ENCODE measurements at places on chromosomes 3 and 15.

DNA sequence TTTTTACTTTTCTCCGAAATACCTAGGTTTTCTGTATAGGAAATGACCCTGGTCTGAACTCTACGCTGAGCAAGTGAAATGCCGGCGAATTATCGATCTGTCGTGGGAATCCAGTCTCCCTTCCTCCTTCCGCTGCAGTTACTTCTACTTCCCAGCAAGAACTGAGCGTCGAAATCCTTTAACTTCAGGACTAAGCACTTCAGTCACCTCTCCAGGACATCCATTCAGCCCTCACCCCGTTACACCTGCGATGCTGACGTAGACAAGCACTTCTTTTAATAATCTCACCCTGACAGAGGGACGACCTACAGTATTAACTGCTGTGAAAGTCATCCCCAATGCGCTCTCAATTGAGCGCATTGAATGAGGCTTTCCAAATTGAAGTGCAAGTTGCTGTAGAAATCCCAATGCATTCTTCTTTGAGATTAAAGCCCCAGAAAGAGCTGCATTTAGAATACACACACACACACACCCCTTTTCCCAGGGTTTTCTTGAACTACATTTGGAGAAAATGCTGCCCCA lies 1.3 kb downstream of the TOP2B start:
- DNase-seq = no peak

DNA sequence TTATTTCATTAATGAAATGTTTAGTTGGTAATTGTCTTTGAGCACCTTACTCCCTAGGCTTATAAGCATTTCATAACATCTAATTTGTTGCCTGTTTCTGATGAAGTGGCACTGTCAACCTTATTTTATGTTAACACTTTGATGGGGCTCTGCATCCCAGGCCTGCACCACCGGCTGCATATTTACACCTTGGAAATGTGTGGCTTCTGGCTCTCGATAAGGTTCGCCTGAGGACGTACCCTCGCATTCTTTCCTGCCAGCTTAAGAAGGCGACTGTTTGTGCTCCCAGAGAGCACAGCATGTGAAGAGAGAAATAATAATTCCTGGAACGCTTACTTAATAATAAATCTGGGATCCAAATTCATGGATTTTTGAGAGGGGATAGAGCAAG lies 763.3 kb upstream of the CFAP20DC start:
- DNase-seq = no peak

DNA sequence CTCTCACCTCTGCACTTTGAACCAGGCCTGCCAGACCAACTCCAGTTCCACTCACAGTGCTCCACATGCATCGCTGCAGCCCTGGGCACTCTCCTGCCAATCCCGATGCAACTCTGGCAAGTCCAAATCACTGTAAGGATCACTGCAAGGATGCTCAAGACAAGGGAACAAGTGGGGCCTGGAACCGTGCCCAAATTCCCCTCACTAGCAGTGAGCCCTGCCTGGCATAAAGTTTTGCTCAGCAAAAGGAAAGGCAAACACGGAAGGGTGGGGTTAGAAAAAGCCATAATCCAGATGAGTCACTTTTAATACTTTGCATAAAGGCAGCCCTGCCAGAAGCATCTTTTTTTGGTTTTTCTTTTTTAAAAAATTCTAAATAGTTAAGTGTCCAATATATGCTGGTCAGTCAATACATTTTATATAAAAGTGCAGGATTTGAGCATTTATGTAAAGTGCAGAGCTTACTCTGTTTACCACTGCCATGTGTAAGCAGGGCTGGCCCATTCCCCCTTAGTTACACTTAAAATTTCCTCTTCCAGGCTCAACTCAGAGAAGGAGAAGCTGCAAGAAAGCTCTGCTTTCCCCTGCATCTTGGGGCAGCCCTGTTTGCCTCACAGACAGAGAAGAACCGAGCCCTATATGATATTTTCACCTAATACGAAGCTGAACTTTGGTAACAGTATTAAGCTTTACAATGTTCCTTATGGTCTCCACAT lies 102.2 kb downstream of the CD47 start:
- DNase-seq = no peak

- DNase-seq = no peak
Observed at GRCh38 chr3:111745786-111746185, 113.3 kb upstream of the PHLDB2 start.

- DNase-seq = no peak
Observed at GRCh38 chr3:97959872-97960271, 12.4 kb downstream of the RIOX2 start.

- DNase-seq = peak; percentile 85
Observed at GRCh38 chr3:169998668-169999131, 32.1 kb downstream of the SEC62 start.

- no peak for DNase-seq
Observed at GRCh38 chr3:190970560-190970959, 108.1 kb upstream of the GMNC start.

DNA sequence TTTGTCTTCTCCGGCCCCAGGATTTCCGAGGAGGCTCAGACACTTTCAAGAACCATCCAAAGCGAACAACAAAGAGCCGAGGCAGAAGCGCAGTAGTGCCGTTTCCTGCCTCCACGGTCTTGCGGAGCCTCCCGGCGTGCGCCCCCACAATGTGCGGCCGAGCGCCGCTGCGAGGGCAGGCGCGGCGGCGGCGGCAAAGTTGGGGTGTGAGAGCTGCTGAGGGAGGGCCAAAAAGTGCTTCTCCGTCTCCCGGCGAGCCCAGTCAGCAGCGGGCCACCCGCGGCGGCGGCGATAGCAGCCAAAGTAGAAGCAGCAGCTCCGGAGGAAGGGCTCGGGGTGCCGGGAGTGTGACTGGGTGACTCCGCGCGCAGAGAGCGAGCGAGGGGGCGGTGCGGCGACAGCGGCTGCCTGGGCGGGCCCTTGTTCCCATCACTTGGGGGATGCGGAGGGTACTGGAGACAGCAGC lies 749.1 kb downstream of the ROBO1 start:
- no peak for DNase-seq

DNA sequence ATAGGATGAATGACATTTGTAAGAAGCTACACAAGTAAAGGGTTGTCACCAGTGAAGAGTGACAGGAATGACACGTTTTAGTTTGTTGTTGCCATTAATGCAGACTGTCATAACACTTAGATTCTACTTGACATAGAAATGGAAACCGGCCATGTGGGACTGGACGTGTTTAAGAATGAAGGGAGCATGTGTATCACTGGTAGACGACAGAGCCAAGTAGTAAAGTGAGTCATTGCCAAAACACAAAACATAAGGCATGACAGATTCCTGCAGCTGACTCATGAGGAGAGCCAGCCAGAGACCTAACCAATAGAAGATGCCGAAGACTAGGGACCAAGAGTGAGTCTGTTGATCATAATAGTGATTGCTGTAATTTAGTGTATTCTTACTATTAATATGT lies 106.2 kb upstream of the PLAAT1 start:
- DNase-seq = no peak

- no peak for DNase-seq
Observed at GRCh38 chr15:72604794-72605193, 49.7 kb upstream of the GOLGA6B start.

DNA sequence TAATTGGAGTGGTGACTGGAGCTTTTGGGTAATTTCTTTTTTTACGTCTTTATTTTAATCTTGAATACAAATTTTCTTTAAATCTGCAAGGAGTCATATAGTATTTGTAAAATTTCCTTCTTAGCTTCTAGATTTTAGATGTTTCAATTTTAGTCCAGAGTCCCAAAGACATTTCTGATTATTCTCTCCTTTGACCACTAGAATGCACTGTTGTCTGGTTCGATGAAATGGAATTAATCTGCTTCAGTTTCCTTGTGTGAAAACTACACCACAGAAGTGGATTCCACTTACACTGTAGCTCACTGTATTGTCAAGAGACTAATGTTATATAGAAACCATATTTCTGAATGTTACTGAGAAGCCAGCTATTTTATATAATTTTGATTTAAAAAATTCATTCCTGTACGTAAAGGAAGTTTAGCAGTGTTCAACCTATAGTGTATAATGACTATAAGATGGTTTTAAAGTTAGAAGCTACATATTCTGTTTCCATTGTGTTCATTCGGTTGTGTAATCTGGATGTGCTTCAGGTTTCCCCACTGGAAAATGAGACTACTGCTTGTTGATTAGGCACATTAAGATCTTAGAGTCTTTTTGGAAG lies 6.1 kb downstream of the GRAMD1C start:
- DNase-seq = no peak

- DNase-seq = peak; percentile 20
Observed at GRCh38 chr3:161104561-161105551, at the start of gene B3GALNT1. Gene B3GALNT1 (minus strand): TSS chr3:161105349. CDS start chr3:161086754, 18,595 bp downstream.

DNA sequence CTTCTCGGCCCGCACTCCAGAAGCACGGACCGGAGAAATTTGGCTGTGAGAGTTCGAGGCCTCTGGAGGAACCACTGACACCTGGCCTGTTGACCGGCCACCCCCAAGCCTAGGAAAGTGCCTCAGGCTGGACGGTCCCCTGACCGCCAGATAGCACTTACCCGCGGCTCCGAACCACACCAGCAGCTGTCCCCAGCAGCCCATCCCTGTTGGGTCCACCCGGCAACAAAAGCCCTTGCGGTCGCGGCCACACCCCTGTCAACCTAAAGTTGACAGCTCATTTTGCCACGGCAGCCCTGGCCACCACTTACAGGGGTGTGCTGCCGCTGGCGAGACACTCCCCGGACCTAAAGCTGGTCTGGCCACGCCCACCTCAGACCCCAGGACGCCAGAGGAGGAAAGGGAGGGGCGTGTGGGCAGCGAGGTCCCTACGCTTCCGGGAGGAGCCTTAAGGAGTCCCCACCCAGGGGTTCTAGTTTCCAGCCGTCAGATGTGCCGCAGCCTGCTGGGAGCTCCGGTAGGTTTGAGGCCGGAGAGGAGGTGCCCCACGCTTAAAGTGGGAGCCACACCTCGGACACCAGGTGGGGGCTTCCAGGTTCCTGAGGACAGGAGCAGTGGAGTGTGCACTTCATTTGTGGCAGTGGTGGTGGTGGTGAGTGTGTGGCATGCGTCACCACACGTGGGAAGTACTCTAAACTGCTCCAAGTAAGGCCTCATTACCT lies at the start of gene LTK:
TSS of gene LTK (minus strand) at position 322 of the 722 bp plus-strand sequence. CDS start at position 204, 118 bp downstream.
- DNase-seq = no peak

- DNase-seq = no peak
Observed at GRCh38 chr3:119418641-119419040, 44.8 kb downstream of the TMEM39A start.

- no peak for DNase-seq
Observed at GRCh38 chr15:27070841-27071240, 99.9 kb downstream of the GABRG3 start.

DNA sequence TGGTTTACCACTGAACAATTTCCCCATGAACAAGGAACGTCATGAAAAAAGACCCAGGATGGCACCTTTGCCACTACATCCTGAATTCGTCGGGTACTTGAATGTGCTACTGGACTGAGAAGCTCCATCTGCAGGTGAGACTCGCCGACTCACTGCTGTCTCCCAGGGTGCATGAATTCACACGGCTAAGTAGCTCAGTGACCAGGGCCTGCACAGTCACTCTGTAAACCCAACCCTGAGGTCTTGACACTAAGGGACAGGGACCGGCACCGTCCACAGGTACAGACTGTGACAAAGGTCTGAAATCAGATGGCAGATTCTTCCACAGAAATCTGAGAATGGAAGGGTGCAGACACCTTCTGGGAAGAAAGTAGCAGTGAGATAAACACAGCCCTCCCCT lies 187.4 kb downstream of the ADAMTS17 start:
- DNase-seq = no peak

- no peak for DNase-seq
Observed at GRCh38 chr3:45057557-45057956, 31.5 kb downstream of the CLEC3B start.

GRCh38 chr3:86930181-86930580 lies 60.8 kb downstream of the VGLL3 start:
- DNase-seq = no peak

DNA sequence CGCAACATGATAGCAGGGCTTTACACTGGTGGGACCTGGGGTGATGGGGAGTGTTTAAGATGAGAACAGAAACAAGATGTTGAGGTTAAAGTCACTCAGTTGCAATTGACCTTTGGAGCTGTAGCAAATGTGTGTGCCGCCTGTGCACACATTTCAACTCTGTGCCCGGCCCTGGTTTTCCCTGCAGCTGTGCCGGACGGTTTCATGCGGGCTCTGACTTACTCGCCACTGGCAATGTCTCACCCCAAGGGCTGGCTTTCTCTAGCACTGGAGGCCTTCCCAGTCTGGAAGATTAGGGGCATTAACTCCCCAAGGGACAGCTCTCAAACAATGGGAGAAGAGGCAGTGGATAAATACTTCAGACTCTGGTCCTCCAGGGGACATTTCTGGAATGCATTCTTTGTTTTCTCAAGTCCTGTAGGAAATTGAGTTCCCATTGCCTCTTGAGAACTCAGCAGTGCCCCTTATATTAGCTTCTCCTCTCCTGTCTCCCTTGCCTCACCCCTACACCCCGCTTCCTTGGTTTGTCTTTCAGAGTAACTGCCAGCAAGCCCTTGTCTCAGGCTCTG lies 152.5 kb downstream of the EDEM1 start:
- no peak for DNase-seq

- DNase-seq = no peak
Observed at GRCh38 chr15:60721257-60721626, 242.3 kb upstream of the ICE2 start.

DNA sequence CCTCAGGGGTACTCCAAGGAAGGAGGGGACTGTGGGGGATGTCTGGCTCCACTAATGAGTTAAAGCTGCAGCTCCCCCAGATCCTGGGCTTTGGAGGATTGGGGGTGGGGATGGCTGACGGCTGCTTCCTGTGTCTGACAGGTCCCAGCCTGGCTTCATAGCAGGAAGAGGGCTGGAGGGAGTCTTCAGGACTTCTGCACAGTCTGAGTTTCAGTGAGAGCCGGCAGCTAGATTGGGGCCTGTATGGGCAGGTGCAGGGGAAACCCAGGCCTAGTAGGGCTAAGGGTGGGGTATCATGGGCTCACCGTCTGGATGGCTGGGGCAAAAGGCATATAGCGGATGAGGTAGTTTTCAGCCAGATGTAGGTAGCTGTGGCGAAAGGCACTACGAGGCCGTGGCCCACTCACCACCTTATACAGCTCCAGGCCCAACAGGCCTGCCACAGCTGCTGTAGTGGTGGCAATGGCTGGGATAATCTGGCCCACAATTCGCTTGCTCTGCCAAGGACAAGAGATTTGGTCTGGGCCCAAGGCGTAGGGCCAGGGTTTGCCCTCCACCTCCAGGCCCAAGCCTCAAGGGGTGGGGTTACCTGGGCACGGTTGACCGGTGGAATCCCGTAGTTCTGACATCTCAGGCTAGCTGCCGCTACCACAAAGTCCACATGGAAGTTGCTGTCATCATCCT lies 4.5 kb downstream of the INKA1 start:
- no peak for DNase-seq

DNA sequence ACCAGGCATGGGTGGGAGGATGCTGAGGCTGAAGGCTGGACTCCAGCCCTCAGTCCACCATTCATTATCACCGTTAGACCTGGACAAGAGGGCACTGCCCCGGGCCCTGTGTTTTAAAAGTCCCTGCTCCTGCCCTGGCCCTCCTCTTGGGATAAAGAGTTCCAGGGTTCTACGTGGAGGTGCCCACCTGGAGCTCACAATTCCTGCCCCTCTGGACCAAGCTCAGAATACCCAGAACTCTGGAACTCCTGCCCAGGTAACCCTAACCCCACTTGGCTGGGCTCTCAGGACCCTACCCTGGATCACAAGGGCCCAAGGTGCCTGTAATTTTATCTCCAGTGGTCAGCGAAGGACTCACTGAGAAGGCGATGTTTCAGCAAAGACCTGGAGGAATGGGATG lies 1.2 kb downstream of the CALML4 start:
- no peak for DNase-seq
